Mesenchymal stem cell (in vitro differentiated cells and primary cell): ENCODE measurements at places on chromosomes 11 and 22.

DNA sequence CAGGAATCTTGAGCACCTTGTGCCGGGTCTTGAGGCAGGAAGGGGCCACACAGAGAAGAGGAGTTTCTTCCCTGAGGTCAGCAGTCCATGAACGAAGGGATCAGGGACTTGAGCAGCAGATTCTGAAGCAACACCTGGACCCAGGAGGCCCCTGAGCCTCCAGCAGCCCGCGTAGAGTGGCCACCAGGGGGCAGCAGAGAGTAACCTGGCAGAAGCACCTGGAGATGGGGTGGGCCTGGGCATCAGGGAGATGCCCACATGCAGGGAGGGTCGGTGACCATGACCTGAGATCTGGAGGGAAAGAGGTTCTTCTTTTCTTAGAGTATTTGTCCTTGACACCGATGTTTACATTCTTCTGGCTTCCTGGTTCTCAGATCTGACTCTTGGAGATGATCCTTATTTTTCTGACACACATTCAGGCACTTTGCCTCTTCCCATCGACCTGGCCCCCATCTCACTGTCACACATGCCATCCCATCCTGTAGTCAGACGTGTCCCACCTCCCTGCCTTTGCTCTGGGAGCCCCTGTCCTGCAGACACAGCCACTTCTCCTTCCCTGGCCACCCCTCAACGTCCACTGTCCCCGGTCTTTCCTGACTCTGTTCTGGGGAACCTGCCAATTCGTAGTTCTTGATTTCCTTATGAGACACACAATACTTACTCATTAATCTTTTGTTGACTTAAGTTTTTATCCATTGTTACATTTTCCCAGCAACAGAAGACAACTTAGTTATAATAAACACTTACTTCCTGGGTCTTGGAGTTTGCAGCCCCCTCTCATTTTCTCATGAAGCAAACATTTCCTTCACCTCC is 66.5 kb downstream of the GGTLC2 start:
- peak; percentile 6 for DNase-seq

DNA sequence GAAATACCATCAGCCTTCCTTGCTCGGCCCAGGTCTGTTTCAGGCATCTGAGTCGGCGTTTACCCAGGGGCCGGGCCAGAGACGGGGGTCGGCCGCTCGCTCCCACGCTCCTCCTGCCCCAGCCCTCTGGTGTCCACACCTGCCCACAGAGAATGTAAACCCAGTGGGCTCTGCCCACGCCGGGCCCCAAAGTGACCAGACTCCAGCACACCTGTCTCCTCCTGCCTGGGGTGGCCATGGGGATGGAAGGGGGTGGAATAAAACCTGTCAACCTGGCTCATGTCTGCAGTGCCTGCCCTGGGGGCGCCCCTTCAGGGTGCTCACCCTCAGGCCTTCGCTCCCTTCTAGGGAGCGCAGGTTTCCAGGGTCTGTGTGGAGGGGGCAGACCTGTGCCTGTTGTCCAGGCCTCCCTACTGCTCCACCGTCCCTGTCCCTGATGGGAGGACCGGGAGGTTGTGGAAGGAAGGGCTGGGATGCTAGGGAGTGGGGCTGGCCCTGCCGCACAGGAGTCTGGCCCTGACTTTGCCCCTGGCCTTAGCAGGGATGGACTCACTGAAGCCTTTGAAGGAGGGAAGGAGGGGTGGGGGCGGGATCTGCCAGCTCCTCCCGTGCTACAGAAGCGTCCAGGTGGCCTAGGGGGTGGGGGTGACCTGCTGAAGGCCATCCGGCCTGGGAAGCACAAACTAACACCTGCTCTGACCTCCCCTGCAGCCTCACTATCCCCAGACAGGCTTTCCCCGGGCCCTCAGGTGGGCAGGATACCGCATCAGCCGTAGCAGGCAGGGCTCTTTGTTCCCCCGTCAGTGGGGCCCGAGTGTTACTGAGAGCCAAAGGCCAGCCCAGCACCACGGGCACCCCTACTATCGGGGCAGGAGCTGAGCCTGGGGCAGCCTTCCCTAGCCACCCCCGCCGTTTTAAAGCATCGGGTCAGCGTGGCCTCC is 14.7 kb upstream of the ARHGAP8 start:
- DNase-seq, result no peak

GRCh38 chr22:29524442-29525191 is 28.9 kb downstream of the THOC5 start:
- DNase-seq, result peak; percentile 27

GRCh38 chr11:33043221-33043830 is 4.0 kb downstream of the TCP11L1 start:
- no peak for DNase-seq

DNA sequence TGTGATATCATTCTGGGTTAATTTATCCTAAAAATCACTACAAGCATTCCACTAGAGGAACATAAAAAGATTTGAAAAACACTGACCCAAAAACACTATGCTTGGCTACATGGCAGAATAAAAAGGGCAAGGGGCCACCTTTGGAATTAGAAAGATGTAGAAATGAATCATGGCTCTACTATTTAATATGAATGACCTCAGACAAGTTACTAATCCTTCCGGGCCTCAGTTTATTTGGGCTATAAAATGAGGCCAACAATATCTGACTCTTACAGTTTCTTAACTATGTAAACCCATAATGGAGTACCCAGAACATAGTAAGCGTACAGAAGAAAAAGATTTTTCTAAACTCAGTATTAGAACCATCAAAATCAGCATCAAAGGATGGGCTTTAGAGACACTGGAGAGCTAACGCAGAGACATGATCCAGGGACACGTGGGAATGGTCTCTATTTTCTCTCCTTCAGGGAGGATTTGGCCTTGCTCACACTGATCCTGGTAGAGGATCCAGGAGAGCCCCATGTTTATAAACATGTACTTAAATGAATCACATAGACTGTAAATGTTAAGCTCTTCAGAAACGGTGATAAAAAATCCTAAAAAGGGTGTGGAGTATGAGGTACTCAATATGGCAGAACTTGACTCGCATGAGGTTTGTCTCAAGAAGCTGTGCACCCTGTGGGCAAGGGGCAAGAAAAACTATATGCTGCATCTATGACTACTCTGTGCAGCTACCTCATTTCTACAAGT is 288.4 kb upstream of the PITPNB start:
- DNase-seq, result peak; percentile 19

DNA sequence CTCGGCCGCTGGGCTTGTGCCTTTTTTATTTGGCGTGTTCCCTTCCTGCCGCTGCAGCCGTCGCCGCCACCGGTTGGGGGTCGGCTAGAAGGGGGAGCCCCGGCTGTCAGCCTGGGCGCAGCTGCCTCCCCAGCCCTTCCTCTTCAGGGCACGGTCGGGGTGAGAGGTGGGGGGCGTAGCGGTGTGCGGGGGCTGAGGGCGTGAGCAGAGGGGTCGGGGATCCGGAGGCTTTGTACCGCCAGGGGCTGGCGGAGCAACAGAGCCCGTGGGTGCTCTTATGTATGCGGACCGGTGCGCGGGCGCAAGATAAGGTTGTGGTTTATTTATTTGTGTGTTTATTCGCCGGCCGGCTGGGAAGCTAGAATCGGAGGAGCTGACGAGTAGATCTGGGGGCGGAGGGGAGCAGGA is 477 bp downstream of the ZBTB16 start:
- DNase-seq, result peak; percentile 81

DNA sequence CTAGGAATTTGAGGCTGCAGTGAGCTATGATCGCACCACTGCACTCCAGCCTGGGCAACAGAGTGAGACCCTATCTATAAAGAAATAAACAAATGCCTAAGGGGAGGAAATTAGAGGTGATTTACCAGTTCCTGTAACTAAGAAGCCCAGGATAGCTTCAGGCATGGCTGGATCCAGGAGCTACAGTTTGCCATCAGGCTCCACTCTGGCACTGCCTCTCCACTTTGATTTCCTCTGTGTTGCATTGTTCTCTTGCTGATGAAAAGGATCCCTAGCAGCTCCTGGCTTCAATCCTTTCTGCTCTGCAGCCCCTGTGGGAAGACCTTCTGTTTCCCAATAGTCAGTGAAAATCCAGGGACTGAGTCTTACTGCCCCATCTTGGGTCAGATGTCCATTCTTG is 20.1 kb upstream of the FADD start:
- no peak for DNase-seq

- DNase-seq, result peak; percentile 52
These were observed 626 bp upstream of the TBX10 start for GRCh38 chr11:67640021-67640757.
